Activated effector memory CD4-positive, alpha-beta T cell treated with anti-CD3 and anti-CD28 coated beads, Interleukin-2, amount 50 U/mL, for 16 hours (primary cell): ENCODE measurements at places on chromosomes 16 and 17.

GRCh38 chr16:86214326-86215232 is 295.7 kb upstream of the FOXF1 start:
- no peak for DNase-seq

DNA sequence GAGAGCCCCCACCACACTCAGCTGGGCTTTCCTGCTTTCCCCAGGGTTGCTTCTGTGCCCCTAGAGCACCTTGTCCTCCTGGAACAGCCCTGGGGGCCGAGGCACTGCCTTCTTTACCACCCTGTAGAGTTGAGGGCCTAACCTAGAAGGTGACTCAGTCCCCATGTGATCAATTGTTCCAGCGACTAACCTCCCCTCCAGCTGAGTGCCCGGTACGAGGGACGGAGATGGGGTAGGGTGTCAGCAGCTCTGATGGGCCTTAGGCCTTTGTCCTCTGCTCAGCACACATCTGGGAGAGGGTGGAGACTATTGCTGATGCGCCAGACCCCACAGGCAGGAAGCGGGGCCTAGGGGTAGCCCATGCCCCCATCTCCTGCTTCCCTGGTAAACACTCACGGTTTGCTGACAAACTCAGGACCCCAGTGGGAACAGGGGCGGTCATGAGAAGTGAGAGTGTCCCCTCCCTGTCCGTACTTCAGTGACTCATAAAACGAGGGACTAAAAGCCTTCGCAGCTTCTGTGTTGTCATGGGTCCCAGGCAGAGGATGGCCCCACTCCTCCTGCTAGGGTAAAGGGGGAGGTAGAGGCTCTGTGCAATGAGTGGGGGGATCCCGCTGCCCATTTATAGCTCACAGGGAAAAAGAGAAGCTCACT is 33.1 kb downstream of the NECAB2 start:
- DNase-seq: no peak

DNA sequence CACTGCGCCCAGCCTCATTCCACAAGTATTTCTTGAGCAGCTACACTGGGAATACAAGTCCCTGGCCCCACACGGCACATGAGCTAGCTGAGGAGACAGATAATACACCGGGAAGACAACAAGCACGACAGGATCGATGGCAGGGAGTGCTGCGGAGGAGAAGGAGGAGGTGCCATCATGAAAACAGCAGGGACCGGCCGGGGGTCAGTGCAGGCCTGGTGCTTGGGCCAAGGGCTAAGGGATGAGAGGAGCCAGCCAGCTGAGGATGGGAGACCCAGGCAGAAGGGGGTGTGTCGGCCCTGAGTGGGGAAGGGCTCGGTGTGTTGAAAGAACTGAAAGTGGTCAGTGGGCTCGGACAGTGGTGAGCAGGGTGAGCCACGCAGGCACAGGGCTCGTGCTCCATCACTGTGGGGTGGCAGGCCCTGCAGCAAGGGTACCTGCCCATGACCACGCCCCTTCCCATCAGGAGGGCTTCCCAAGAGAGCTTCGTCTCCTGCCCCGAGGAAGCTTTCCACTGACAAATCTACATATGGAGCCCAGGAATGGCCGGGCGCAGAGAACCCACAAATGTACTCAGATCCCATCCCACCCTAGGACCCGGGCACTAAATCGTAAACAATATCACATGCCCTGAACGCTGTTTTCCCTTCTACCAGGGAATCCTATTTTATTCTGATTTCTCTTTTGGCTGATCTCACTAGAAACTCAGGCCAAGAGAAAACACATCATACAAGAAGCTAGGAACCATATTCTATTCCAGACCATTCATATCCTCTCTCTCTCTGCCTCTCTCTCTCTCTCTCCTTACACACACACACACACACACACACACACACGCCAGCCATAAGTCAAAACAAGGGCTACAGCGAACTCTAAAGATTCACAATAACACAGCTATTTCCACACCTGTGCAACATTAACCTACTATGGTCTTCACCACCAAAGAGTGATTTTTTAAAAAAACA is 50.7 kb upstream of the TNRC6C start:
- DNase-seq: no peak

DNA sequence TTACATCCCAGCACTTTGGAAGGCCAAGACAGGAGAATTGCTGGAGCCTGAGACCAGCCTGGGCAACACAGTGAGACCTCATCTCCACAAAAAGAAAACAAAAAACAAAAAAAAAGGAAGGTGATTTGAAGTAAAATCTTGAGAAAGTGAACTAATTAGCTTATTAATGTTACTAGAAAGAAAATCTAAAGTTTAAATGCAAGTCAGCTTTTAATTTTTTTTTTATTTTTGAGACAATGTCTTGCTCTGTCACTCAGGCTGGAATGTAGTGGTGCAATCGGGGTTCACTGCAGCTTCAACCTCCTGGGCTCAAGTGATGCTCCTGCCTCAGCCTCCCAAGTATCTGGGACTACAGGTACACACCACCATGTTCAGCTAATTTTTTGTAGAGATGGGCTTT is 3.5 kb upstream of the CTCF start:
- DNase-seq: no peak

GRCh38 chr17:13418891-13419290 is 182.8 kb downstream of the HS3ST3A1 start:
- no peak for DNase-seq

DNA sequence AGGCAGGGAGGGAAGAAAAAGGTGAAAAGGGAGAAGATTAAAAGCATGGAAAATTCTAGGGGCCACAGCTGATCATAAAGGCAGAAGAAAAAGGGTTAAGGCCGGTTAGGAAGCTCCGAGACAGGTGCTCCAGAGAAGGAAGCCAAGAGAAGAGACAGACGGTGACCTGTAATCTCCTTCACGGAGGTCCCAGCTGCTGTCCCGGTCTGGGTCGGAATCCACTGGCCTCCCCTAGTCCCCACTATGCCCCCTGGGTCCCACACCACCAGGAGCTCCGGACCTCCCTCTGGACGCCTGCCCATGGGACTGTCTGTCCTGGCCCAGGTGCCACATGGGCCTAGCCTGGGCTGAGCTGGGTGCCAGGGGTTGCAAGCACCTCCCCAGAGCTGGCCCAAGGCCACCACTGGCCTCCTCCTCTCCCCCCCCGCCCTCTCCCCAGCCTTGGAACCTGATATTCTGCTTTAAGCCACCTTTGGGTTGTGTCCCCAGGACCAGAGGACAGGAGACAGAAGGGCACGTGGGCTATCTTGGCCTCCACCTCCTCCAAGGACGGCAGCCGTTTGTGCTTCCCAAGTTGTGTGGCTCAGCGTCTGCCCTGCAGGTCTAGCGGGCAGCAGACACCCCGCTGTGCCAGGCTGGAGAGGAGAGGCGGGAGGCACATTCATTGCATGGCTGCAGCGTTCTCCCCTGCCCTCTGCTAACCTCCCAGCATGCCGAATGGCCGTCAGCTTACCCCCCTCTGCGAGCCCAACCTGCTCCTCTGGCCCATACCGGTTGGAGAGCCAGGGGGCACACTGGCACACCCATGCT is 102.4 kb downstream of the ENGASE start:
- DNase-seq: no peak
